Lower lobe of right lung (tissue), 2 donors: ENCODE measurements at places on chromosomes 7 and 10. TPM values are rescaled to one million over a fixed set of nuclear protein-coding genes. Genes with fewer than 3 reads are reported as not detected.
A peak's percentile ranks its signal among the peaks of the same experiment; 100 is the strongest.

DNA sequence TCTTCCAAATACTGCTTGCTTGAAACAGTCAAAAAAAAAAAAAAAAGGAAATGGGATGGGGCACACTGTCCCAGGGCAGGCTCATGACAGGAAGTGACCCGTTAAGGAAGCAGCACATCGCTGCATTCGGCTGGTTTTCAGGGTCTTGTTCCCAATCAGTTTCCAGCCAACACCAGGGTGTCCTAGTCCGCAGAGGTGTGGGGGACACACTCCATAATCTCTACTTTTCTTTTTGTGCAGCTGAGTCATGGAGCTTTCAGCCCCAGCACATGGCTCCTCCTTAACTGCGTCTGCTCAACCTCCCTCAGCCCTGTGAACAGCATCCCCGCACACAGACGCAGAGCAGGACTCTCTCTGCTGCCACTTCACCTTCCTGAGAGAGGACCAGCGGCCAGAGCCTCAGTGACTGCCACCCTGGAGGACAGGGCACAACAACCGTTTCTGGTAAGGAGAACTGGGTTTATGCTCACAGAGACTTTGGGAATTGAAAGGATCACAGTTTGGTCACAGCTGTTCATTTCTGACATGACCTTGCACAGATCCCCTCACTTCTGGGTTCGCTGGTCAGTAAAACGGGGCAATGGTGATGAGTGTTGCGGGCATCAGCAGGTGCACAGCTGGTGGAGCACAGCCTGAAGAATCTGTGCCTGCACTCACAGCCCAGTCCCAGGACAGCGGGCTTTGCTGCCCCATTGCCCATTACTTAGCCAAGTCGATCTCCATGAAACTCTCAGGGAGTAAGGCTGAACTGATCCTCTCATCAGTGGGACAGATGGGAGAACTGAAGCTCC is at the start of gene GIMAP5:
GIMAP5 (plus strand) TSS at position 154 of the 791 bp plus-strand sequence. CDS start 3,467 bp downstream, outside the sequence.
- peaks cover 20% of the 10 kb centered on the region for H3K36me3 ChIP-seq
- peaks cover 24% of the 10 kb centered on the region for H3K4me1 ChIP-seq
- H3K27ac ChIP-seq, result peak within 1 kb of the TSS; percentile 86
- H3K27me3 ChIP-seq, result no peaks in the 10 kb centered on the region
- no peak for DNase-seq

DNA sequence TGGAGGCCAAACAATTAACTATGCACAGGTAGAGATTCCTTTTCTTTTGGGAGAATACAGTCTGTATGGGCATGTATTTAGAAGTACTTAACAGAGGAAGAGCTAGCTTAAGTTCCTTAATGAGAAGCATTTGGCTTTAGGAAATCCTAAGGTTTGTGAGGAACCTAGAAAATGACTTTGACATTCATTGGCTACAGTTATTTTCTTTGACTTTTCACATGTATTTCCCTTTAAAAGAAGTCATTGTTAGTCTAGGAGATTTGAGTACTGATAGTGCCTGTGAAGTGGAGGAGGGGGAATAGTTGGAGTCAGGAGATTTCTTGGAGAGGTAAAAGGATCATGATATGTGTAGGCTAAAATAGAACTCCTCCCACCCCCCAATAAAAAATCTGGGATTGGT is 3.6 kb downstream of the HELLS start:
- H3K36me3 ChIP-seq, result no peaks in the 10 kb centered on the region
- H3K27ac ChIP-seq, result no peak overlapping the region
- no peaks in the 10 kb centered on the region for H3K27me3 ChIP-seq
- H3K4me1 ChIP-seq, result peaks cover 14% of the 10 kb centered on the region
- no peak for DNase-seq
- H3K4me3 ChIP-seq, result no peak overlapping the region

DNA sequence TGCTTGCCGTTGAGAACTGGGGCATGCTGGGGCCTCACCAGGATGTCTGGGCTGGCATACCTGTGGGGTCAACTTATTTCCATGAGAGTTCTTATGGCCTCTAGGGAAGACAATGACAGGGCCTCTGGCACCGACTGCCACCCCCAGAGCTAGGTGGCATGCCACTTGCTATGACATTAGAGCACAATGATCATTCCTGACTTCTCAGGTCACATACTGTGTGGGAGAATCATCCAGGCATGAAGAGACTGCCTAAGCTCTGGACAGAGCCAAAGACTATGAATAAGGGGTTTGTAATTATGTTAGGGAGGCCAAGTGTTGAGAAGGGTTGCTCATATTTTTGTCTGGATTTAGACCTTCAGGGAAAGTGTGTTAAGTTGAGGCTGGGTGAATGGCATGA is 97.5 kb downstream of the PTPN20 start:
- H3K27ac ChIP-seq, result no peak overlapping the region
- no peaks in the 10 kb centered on the region for H3K27me3 ChIP-seq
- H3K4me1 ChIP-seq, result peaks cover under 1% of the 10 kb centered on the region
- H3K4me3 ChIP-seq, result no peak overlapping the region

- no peak overlapping the region for H3K27ac ChIP-seq
- peaks cover 3% of the 10 kb centered on the region for H3K4me1 ChIP-seq
- H3K36me3 ChIP-seq, result no peaks in the 10 kb centered on the region
- H3K27me3 ChIP-seq, result no peaks in the 10 kb centered on the region
- no peak overlapping the region for H3K4me3 ChIP-seq
Measured at GRCh38 chr10:112136486-112137153, 46.9 kb downstream of the GPAM start.

GRCh38 chr7:151814400-151815009 is 62.4 kb downstream of the PRKAG2 start:
- H3K27ac ChIP-seq, result no peak overlapping the region
- peak; percentile 38 for DNase-seq
- H3K27me3 ChIP-seq, result no peaks in the 10 kb centered on the region

DNA sequence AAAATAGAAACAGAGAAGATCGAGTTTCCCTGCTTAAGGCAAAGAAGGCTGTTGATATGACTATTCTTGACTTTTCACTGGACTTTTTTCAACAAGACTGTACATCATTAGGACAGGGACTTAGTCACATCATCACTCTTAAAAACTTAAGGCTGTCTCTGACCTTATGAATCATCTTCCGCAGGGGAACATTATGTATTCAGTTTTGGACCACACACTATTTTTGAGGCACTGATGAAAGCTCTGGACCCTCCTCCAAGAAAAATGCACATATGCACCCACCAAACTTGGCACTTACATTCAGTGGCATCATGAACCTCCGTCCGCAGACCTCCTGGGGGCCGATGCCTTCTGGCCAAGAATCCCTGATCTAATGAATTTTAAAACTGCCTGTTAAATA is 96.4 kb downstream of the CALD1 start:
- no peak overlapping the region for H3K4me3 ChIP-seq
- H3K36me3 ChIP-seq, result no peaks in the 10 kb centered on the region
- no peak overlapping the region for H3K27ac ChIP-seq
- no peaks in the 10 kb centered on the region for H3K27me3 ChIP-seq
- DNase-seq, result no peak

DNA sequence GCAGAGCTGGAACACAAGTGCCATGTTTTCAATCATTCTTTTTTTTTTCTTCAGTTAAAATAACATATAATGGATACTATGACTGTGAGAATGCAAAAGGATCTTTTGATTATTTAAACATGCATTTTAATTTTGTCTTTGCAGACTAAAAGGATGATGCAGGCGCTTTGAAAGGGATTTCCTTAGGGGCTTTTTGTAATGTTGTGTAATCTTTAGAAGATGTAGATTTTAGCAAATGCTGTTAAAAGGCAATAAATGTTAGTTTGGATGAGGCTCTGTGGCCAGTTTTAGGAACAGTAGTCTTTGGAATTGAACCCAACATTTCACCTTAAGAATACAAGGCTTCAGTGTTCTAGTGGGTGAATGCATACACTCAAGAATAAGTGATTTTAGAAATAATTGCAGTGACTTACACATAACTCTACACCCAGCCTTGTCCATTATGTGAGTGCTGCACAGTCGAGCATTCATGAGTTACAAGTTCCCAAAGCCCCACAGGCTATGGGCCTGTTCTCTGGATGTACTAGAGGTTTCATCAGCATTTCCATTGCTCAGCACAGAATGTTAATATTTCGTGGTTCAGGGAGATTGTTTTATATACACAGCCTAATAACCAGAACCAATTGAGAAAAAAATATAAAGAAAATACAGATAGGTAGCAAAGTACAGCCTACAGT is 11.6 kb downstream of the PAPSS2 start:
- H3K36me3 ChIP-seq, result peaks cover 10% of the 10 kb centered on the region
- H3K4me3 ChIP-seq, result no peak overlapping the region
- H3K4me1 ChIP-seq, result peaks cover 20% of the 10 kb centered on the region
- no peaks in the 10 kb centered on the region for H3K27me3 ChIP-seq

DNA sequence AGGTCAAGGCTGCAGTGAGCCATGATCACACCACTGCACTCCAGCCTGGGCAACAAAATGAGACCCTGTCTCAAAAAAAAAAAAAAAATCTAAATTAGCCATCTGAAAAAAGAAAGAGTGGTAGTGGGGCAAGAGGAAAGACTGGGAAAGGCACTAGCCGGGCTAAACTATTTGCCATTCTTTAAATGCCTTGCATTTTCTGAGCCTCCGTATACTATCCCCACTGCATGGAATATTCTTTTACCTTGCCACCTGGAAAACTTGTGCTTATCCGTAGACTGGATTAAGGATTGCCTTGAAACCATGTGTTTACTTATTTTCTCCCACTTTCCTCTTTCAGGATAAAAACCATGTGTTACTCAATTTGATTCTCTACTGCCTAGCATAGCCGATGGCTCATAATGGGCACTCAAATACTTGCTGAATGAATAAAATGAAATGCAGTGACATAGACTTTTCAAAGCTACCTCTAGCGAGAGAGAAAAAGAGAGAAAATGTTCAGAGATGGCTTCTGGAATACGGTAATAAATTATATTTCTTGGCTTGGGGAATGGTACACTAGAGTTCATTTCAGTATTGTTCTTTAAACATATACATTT is 30.6 kb downstream of the HYCC1 start:
- H3K27ac ChIP-seq, result no peak overlapping the region
- no peaks in the 10 kb centered on the region for H3K4me1 ChIP-seq
- H3K36me3 ChIP-seq, result no peaks in the 10 kb centered on the region
- no peaks in the 10 kb centered on the region for H3K27me3 ChIP-seq
- no peak overlapping the region for H3K4me3 ChIP-seq

- H3K27ac ChIP-seq, result no peak overlapping the region
- H3K4me1 ChIP-seq, result no peaks in the 10 kb centered on the region
- no peak for DNase-seq
- H3K36me3 ChIP-seq, result no peaks in the 10 kb centered on the region
Measured at GRCh38 chr10:74425456-74426001, 274.5 kb downstream of the ADK start.

DNA sequence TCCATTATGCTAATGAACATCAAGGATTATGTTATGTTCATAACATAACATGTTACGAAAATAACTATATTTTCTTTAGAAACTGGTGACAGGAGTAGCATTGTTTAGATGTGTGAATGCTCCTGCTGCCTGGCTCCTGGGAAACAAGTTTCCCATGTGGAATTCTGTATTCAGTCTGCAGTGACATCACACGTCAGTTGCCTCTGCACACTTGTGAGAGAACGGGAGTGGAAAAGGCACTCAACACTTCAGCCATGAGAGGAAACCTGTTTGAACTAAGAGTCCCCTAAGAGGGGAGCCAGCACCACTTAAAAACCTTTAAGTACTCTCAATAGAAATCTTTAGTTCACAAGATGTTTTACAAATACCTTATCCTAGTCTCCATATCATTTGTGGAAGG is 140.3 kb upstream of the FAM20C start:
- peak overlapping the region; percentile 24 for H3K4me3 ChIP-seq
- DNase-seq, result peak; percentile 45
- H3K4me1 ChIP-seq, result peaks cover 3% of the 10 kb centered on the region
- no peaks in the 10 kb centered on the region for H3K36me3 ChIP-seq
- peak overlapping the region; percentile 53 for H3K27ac ChIP-seq

DNA sequence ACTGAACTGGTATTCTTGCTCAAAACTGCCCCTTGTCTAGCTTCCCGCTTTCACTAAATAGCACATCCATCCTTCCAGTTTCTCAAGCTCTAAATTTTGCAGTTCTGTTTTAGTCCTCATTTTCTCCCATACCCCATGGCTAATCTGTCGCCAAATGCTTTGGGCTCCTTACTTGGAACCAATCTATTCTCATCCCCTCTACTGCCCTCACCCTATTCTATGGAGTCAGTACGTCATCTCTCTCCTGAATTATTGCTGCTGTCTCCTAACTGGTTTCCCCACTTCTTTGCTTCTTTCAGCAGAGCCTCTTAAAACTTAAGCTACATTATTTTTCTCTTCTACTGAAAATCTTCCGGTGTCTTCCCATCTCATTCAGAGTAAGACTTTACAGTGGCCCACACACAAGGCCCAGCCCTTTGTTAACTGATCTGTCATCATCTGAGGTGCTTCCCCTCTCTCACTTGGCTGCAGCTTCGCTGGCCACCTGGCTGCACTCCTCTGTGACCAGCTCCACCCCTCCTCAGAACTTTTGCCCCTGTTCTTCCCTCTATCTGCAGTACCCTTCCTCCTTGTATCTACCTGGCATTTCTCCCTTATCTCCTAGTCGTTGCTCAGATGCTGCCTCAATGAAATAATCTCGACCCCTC is 9.9 kb downstream of the STARD3NL start:
- H3K27me3 ChIP-seq, result no peaks in the 10 kb centered on the region
- peaks cover 37% of the 10 kb centered on the region for H3K4me1 ChIP-seq
- DNase-seq, result no peak
- H3K4me3 ChIP-seq, result no peak overlapping the region

- H3K36me3 ChIP-seq, result no peaks in the 10 kb centered on the region
- H3K27ac ChIP-seq, result no peak overlapping the region
- no peaks in the 10 kb centered on the region for H3K27me3 ChIP-seq
- DNase-seq, result no peak
Measured at GRCh38 chr7:43313628-43314378, 201.4 kb downstream of the HECW1 start.

DNA sequence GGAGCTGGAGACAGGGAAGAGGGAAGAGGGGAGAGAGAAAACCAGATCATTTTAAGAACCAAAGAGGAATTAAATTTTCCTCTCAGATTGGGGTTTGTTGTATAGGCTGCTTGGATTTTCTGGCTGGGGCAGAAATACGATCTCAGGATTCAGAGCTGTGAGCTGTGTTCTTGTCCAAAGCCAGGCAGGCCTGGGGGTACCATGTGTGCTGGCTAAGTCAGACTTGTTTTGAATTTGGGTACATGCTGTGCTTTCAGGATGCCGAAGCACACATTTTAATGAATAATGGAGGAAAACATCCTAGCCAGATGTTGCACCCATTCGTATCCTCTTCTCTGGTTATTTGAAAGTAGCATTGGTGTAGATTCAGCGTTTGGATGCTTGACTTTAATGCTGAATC is 170.3 kb upstream of the PODXL start:
- peaks cover 5% of the 10 kb centered on the region for H3K27me3 ChIP-seq
- no peak for DNase-seq
- H3K27ac ChIP-seq, result no peak overlapping the region
- H3K36me3 ChIP-seq, result no peaks in the 10 kb centered on the region
- no peak overlapping the region for H3K4me3 ChIP-seq

NPC1L1 gene
- 0.21 TPM for total RNA-seq

DYNC1I1 gene
- 1.3 TPM for total RNA-seq

DNAJC12 gene
- 1.5 TPM for total RNA-seq

ADAM22 gene
- 2.7 TPM for total RNA-seq

TNRC18 gene
- 104 TPM for total RNA-seq

PDE1C gene
- 15.5 TPM for total RNA-seq

DDC gene
- 3.0 TPM for total RNA-seq
